Stimulated activated CD8-positive, alpha-beta memory T cell treated with anti-CD3 and anti-CD28 coated beads, Interleukin-15, amount 100 ng/mL, for 48 hours (primary cell): ENCODE measurements at places on chromosomes 11 and 22.

GRCh38 chr22:29788339-29789279 is 21.4 kb downstream of the UQCR10 start:
- no peak for DNase-seq

DNA sequence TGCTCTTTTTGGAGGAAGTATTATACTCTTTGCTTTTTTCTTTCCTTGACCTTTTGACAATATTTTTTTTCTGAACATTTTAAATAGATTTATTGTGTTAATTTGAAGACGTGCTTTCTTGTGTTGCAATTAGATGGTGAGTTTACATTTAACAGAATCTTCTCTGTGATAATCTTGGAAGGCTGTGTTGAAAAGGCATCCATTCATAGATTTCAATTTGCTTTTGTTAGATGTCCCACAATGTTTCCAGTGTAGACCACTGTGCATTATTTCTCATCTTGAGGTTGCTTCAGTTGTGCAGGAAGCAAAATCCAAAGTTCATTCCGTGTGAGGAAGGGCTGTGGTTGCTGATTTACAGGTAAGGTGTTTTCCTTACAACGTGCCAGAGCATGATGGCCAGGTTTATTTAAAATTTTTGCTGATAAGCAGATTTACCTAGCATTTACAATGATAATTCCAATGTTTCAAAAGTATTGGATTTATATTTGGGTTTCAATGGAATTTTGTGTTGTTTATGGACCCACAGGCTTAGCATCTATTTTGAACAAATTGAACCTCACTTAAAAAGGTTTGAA is 4.1 kb upstream of the OR5J2 start:
- DNase-seq = no peak

DNA sequence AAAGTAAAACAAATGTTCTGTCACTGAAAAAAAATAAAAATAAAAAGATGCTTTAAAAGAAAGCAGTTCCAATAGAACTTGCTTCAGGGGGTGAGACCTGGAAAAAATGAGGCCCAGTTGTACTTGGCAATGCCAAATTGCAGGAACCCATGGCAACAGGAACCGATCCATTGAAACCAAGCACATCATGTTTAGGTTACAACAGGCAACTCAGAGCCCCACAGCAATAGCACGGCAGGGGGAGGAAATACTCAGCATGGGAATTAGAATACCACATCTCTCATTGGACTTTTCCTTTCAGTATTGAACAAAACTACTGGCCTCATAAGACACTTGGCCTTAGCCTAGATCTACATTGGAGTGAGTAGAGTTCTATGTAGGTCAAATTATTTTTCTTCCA is 84.3 kb downstream of the MSANTD4 start:
- DNase-seq = no peak

GRCh38 chr22:48819961-48820360 is 1007.7 kb downstream of the BRD1 start:
- DNase-seq = no peak

DNA sequence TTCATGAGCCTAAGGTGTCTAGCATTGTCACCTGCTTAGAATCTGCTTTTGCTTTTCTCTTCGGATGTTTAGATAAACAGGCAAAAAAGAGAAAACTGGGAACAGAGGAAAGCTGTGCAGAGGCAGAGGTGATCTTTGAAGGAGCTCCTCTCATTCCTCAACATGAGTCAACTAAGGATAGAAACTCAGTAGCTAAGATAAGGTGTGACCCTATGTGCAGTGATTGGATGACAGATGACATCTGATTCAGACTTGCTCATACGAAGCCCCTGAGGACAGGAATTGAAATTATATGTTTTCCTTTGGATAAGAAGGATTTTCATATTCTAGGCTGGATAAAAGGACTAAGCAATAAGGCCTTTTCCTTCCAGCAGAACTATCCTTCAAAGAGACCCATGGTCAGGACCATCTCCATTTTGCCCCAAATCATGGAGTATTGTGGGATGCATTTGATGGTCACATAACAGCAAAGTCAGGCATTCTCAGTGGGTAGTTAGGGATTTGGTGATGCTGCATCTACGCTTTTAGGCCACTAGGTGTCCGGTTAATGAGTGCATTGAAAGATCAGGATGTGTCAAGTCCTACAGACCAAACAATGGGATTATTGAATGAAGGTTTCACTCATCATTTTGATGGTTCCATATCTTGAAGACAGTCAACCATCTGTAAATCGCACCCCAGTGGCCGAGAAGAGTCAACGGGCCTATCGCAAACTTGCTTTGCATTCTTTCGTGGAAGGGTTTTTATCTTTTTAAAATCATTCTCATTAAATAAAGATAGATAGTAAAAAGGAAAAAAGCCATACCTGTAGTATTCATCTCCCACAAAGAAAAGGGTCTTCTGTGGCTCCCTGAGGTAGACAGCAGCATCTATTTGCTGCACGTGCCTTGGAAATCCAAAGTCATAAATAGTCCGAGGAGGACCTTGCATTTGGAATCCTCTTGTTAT is 32.2 kb downstream of the MMP20 start:
- no peak for DNase-seq

DNA sequence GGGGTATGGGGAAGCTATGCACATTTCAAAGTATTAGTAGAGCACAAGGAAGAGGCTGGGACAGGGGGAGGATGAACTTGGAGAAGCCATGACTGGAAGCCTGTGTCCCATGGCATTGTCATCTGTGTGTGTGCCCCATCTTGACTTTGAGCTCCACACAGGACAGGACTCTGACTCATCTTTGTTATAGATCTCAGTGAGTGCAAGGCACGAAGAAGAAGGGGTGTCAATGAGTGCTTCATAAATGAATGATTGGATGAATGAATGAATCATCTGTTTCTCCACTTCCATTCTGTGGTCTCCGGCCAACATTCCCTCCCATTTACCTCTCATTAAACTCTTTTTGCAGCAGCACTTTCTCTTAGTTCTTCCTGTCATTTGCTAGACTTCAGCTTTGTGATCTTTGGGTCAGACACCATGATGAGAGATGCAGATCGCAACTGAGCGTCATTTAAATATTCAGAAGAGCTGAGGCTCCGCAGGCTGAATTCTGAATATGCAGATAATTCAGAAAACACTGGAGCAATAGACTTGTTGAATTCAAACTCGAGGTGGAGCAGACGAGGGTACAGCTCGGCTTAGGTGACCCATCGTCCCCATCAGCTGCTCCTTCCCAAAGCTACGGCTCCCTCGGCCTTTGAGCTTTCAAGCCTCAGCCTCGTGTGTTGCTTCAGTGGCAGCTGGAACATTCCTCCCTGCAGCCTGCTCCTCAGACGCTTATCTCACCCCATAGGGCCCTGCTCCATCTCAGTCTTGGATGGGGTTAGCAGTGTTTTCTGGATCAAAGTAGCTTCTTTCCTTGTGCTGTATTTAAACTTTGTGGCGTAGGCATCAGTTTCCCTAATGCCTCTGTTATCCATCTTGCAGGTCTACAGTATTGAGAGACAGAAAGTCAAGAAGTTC is 30.8 kb downstream of the APOL3 start:
- no peak for DNase-seq

DNA sequence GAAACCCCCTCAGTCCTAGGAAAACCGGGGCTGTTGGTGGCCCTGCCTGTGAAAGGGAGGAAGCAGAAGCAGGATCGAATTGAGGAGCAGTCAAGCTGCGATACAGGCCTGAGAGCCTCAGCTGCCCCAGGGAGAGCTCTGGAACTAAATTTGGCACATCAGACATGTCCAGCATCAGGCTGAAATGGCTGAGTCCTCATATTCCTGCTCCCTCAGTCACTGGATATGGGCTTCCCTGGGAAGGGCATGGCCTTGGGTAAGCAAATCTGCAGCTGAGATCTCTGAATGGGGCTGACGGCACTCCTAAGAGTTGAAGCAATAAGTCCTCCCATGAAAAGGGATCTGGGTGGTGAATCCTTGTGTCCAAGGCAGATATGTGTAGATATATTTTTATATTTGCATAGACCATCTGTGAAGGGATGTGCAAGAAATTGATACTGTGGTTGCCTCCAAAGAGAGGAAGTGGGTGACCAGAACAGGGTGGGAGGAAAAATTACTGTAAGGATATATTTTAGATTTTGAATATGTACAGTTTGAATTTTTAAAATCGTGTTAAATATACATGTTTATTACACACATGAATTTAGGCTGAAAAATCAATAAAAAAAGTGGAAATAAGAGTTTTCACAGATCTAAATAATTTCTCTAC is 45.5 kb downstream of the APIP start:
- no peak for DNase-seq

GRCh38 chr11:63915961-63916836 is 765 bp downstream of the RCOR2 start:
- DNase-seq = no peak

GRCh38 chr11:75718419-75719339 is 1.0 kb downstream of the MOGAT2 start:
- DNase-seq = no peak

DNA sequence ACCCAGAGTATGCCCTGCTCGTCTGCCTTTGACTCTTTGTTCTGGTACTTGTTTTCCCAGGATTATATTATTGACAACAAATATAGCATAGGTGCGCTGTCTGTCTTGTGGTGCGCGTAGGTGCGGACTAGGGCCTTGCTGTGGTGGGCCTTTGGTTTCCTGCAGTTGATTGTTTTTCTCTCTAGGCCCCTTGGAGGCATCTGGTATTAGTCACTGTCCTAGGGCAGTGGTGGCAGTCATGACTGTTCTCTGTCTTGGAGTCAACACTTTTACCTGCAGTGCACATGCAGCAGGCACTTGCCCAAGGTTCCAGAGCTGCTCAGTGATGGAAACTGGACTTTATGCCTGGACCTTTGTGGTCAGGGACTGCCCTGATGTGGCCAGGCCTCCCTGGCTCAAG is 18.6 kb downstream of the PPP6R2 start:
- no peak for DNase-seq

DNA sequence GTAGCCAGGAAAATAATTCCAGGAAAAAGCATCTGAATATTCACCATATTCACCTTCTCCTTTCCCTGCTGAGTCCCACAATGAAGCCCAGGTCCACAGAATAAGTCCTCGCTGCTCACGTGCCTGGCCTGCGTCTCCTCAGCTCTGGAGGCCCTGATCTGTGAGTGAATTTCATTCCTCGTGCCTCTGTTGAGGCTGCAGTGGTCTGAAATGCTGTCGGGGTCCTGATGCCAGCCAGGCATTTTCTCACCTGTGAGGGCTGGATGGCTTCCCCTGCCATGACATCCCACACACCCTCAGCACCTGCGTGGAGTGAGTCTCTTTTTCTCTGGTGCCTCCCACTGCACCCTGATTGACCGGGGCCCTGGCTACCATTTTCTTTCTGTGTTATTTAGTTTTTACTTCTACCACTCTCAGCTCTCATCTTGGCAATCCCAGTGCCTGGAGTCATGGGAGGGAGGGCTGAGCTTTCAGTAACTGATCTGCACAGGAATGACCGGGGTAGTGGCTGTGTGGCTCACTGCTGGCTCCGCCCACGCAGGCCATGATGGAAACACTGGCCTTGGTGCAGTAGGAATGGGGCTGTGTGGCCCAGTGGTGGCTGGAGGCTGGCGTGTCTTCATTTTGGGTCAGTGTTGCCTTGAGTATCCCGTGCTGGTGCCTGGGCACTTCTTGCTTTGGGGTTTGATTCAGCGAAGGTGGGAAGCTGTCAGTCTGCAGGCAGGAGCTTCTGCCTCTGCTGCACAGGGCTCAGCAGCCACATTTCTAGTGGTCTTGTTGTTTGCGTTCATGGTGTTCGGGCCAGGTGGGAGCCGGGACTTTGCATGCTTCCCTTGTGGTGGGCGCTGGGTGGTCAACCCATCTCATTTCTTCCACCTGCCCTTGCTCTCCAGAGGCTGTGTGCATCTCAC is 807.2 kb downstream of the TBC1D22A start:
- DNase-seq = no peak

- no peak for DNase-seq
These were observed 417.6 kb downstream of the AASDHPPT start for GRCh38 chr11:106495046-106495445.

DNA sequence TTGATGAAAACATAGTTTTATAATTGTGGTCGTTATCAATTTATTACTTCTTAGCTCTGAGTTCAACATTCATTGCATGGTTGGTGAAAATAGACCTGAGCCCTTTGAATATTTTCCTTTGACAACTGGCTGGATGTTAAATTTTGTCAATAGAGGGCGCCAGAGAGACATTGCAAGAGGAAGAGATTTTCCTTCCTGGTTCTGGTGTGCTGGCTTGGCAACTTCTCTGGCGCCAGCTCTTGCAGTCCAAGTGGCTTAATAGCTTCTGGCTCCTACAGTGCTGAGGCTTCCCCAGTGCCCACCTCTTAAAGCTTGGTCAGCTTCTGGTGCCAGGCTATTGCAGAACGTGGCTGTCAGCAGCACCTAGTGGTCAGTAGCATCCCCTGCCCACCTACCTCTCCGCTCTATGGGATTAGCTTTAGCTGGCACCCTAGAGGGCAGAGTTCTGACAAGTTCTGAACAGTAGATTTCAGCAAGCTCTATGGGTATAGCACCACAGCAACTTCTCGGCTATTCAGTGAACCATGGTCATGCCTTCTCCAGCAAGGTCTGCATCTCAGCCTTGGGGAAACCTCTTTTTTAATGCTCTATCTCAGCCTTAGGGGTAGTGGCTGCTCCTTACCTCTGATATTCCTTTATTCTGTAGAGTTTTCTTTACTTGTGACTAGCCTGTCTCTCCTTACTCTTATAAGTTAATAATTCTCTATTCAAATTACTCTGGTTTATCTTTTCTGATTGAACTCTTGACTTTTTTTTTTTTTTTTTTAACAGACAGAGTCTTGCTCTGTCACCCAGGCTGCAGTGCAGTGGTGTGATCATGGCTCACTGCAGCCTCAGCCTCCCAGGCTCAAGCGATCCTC is 59.4 kb downstream of the ACER3 start:
- DNase-seq = peak; percentile 19

- no peak for DNase-seq
These were observed 3.7 kb upstream of the MIEF1 start for GRCh38 chr22:39498368-39498767.

- DNase-seq = no peak
These were observed 1.1 kb upstream of the ADM start for GRCh38 chr11:10303558-10304363.

- no peak for DNase-seq
These were observed 285.4 kb downstream of the C11orf87 start for GRCh38 chr11:109707411-109707810.

- DNase-seq = no peak
These were observed 288.5 kb downstream of the NTM start for GRCh38 chr11:131658952-131659351.

GRCh38 chr11:119195680-119196079 is 10.4 kb downstream of the NHERF4 start:
- no peak for DNase-seq

GRCh38 chr11:3873712-3874349 is 18.4 kb downstream of the STIM1 start:
- no peak for DNase-seq

GRCh38 chr11:130834886-130835285 is 81.4 kb downstream of the SNX19 start:
- DNase-seq = no peak

GRCh38 chr11:46513934-46514342 is 79.9 kb downstream of the AMBRA1 start:
- no peak for DNase-seq

DNA sequence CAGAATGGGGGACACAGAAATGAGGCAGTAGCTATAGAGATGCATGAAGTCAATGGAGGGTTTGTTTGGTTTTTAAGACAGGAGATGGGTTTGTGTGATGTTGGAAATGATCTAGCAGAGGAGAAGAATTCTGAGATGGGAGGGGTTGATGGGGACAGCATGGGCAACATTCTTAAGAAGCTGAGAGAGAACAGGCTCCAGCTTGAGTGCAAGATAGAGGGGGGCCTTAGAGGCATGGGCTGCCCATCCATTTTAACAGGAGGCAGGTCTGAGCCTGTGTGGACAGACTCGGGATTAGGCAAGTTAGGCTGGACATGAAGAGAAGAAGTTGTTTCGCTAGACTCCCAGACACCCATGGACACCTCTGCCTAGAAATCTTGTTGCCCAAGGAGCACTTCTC is 37.9 kb upstream of the NRIP3 start:
- DNase-seq = no peak

- DNase-seq = no peak
These were observed 4.9 kb downstream of the DENND5A start for GRCh38 chr11:9259981-9260837.
